ENCODE measurements at places on chromosomes 1 and 21. TPM values are rescaled to one million over a fixed set of nuclear protein-coding genes. Genes with fewer than 3 reads are reported as not detected.

Gene RNU1-2
- under 0.01 TPM for total RNA-seq

Gene NR1I3
- total RNA-seq = not detected

Gene MAP1LC3C
- 8.1 TPM for total RNA-seq

Gene MAN1A2
- 37.9 TPM for total RNA-seq

Gene MPC2
- 52.1 TPM for total RNA-seq

Gene CFAP45
- 1.8 TPM for total RNA-seq

Gene LHX8
- not detected for total RNA-seq

Gene HSD3B1
- total RNA-seq = not detected

Gene FABP3
- total RNA-seq = 23.2 TPM

Gene AMY1B
- total RNA-seq = not detected

Gene RNU1-1
- under 0.01 TPM for total RNA-seq

Gene ZNF683
- total RNA-seq = not detected

Gene LAMB3
- 0.55 TPM for total RNA-seq

Gene FCGR3A
- 7.8 TPM for total RNA-seq

Gene PRAMEF7
- total RNA-seq = not detected

Gene S100B
- total RNA-seq = 37.5 TPM

Gene SLC37A1
- total RNA-seq = 4.7 TPM

Gene PEAR1
- 4.2 TPM for total RNA-seq

Gene SLC45A1
- 1.4 TPM for total RNA-seq

Gene SYTL1
- 0.54 TPM for total RNA-seq

Gene LYSMD1
- total RNA-seq = 15.5 TPM

Gene RGS16
- total RNA-seq = 0.83 TPM

Gene CDC14A
- total RNA-seq = 14.2 TPM

Gene WNT3A
- not detected for total RNA-seq

Gene SERTAD4
- total RNA-seq = 4.3 TPM

Gene DNALI1
- total RNA-seq = 10.7 TPM

Gene L1TD1
- total RNA-seq = 0.27 TPM

Gene NRAS
- 15.9 TPM for total RNA-seq

Gene TFF1
- not detected for total RNA-seq

Gene PKP1
- total RNA-seq = not detected

Gene OR2G6
- not detected for total RNA-seq

Gene PLEKHN1
- not detected for total RNA-seq

Gene CNR2
- total RNA-seq = not detected

Gene CFAP74
- total RNA-seq = not detected

Gene C1orf198
- 63.5 TPM for total RNA-seq

Gene RIPK4
- under 0.01 TPM for total RNA-seq

Gene RHD
- not detected for total RNA-seq

Gene GPR161
- total RNA-seq = 23.0 TPM

Gene TEKT2
- 0.33 TPM for total RNA-seq

Gene RPTN
- total RNA-seq = not detected

Gene PDE4B
- total RNA-seq = 11.8 TPM

Gene FAM72C
- total RNA-seq = not detected

Gene FCRL6
- total RNA-seq = not detected

Gene PDPN
- total RNA-seq = 12.8 TPM

Gene XCL2
- total RNA-seq = not detected

Gene RHOU
- total RNA-seq = 12.1 TPM

Gene MANEAL
- total RNA-seq = 1.4 TPM

Gene LCE1B
- total RNA-seq = not detected

Gene ARHGEF19
- 2.5 TPM for total RNA-seq

Gene OPTC
- total RNA-seq = not detected

Gene OPRD1
- 0.54 TPM for total RNA-seq

Gene ARHGEF16
- total RNA-seq = 0.49 TPM

Gene CELA3A
- total RNA-seq = not detected

Gene SPRR4
- total RNA-seq = not detected

Gene PRCC
- 34.1 TPM for total RNA-seq

Gene RHBDL2
- not detected for total RNA-seq

Gene CORT
- not detected for total RNA-seq

Gene CHD5
- 1.6 TPM for total RNA-seq

Gene CBR3
- 17.8 TPM for total RNA-seq

All from sigmoid colon (tissue), 7 donors.